CD4-positive, alpha-beta T cell treated with Interferon gamma for 1 hour (primary cell): ENCODE measurements at places on chromosomes 3 and 15.
A peak's percentile ranks its signal among the peaks of the same experiment; 100 is the strongest.

DNA sequence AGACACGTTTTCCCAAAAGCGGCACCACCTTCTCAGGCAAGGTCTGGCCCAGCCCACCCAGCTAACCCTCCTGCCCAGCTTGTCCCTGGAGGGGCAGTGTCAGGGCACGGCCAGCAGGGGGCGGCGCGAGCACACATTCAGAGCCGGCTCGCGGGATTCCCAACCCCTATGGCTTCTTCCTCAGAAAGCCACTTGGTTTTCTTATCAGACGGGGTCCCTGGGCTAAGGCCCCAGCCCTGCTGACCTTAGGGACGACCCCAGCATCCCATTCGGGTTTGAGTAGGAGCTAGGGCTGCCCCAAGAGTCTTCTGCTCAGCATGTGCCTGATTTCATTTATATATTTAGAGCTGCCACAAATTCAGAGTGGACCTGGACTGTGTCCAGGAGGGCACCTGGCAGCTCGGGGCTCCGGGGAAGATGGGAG is 14.5 kb downstream of the RLBP1 start:
- peak; percentile 57 for DNase-seq

DNA sequence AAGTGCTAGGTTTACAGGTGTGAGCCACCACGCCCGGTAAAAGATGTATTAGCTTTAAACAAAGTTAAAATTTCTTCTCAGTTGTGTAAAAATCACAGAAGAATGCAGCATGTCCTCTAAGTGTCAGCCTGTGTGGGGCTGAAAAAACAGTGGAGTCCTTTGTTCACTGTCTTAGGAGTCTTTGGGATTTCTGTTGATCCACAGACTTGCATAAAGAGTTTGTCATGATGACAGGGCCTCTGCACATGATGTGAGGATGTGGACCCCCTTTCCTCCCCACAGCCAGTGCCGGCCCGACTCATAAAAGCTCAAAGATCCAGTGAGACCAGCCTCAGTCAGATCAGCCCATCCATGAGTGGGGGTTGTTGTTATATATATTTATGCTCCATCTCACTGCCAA is 49.0 kb upstream of the GOLGA8J start:
- DNase-seq: no peak

- no peak for DNase-seq
Observed at GRCh38 chr3:10440684-10441083, 64.7 kb downstream of the ATP2B2 start.

DNA sequence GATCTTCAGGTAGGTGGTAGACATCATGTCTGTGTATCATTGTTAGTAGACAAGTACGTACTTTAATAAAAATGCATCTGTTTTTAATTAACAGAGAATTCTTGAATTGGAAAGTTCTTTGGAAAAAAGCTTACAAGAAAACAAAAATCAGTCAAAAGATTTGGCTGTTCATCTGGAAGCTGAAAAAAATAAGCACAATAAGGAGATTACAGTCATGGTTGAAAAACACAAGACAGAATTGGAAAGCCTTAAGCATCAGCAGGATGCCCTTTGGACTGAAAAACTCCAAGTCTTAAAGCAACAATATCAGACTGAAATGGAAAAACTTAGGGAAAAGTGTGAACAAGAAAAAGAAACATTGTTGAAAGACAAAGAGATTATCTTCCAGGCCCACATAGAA is 149.1 kb upstream of the LRRFIP2 start:
- DNase-seq: no peak

- no peak for DNase-seq
Observed at GRCh38 chr3:70916375-70917055, 604.1 kb upstream of the MDFIC2 start.

- no peak for DNase-seq
Observed at GRCh38 chr15:70002897-70003296, 94.8 kb downstream of the TLE3 start.
